ENCODE measurements at places on chromosomes 2 and 18. TPM values are rescaled to one million over a fixed set of nuclear protein-coding genes. Genes with fewer than 3 reads are reported as not detected.

GRCh38 chr2:118044103-118044716, 30.3 kb upstream of the CCDC93 start:
- no peak for DNase-seq

GRCh38 chr2:74502147-74502719, 2.8 kb upstream of the LBX2 start:
- DNase-seq: no peak

GRCh38 chr2:218256612-218257350, 4.0 kb upstream of the GPBAR1 start:
- DNase-seq: no peak

DNA sequence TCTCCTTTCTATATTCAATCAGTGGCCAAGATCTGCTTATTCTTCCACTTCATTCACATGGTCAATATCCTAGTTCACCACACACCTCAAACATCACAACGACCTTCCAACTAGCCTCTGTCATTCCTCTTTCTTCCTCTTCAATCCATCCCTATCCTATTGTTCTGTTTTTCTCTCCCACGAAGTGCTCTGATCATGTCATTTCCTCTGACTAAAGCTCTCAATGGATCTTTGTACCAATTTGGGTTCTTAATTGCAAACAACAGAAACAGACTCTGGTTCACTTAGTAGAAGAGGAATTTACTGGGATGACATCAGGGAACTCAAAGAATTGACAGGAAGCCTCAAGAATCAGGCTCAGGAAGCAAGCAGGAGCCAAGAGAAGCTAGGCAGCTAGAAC, 23.5 kb downstream of the WNT10A start:
- DNase-seq: no peak

FANCL gene
- total RNA-seq: 16.7 TPM

NOSTRIN gene
- total RNA-seq: 197 TPM

DNA sequence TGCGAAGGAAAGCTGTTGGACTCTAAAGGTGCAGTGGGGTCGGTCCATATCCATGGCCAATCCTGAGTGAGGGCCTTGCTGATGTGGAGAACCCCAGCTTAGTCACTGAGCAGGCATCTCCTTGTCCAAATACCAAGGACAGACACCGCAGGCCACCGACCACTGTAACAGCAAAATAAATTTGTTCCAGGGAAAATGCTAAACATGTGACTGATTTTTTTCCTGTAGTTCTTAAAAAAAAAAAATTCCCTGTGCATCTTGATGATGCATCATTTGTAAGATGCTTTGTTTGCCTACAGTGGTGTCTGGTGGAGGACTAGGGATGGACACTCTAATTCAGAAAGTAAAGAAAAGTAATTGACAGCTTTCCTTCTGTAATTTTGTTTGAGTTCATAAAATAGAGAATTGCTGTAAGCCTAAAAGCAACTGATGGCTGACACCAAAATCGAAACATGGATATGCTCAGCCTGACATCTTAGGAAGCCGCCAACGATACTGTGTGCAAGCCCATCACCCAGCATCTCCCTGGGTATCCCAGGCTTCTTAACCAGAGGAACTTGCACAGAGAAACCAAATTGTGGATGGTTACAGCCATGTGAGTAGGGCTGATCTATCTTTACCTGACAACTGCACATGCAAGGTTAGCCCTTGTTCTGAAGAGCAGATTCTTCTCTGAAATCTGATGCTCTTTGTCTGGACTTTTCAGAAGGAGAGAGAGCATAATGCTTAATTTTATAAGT, 188.6 kb downstream of the ARL4C start:
- DNase-seq: no peak

GRCh38 chr2:233498126-233498525, 68.5 kb downstream of the USP40 start:
- no peak for DNase-seq

- no peak for DNase-seq
Measured at GRCh38 chr2:96881349-96882195, 11.7 kb upstream of the SEMA4C start.

PPP4R1 gene
- 115 TPM for total RNA-seq

DNA sequence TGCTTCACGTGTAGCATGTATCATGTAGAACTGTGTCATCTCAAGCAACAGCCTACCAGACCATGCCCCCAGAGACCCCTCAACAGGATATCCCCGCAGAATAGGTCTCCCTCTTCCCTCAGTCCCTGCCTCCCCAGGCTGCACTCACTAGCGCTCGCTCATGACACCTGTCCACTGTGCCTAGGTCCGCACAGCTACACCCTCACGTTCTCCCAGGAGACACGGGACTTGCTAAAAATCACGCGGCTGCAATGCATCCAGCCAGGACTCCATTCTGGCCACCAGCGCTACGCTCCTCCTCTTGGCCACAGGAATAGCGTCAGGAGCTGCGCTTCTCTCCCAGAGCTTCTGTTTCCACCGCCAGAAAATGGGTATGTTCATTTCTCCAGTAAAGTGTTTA, 2.5 kb downstream of the PXDN start:
- DNase-seq: no peak

DNA sequence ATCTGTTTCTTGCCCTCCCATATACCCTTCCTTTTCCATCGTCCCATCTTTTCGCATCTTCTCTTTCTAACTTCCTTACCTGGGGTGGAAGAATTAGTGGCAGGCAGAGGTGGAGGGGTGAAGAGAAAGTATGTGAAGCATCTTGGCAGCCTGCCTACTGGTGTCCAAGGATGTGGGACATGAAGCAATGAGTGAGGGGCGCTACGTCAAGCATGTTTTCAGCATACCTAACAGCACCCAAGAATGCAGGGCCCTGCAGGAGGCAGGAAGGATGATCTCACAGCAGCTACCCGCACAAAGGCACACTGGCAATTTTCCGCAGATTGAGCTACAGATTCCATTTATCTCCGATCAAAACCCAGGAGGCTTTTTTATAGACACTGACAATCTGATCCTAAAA, 42.2 kb downstream of the METTL4 start:
- no peak for DNase-seq

CCBE1 gene
- total RNA-seq: 30.2 TPM

GRCh38 chr18:26763446-26764110, 101.9 kb downstream of the AQP4 start:
- DNase-seq: no peak

GRCh38 chr2:125259451-125259850, 1234.4 kb downstream of the CNTNAP5 start:
- no peak for DNase-seq

Measured in omental fat pad (tissue), 4 donors.